T-cell (primary cell): ENCODE measurements at places on chromosomes 1 and 21.
A peak's percentile ranks its signal among the peaks of the same experiment; 100 is the strongest.

GRCh38 chr1:87926921-87927320 lies 598.2 kb downstream of the LMO4 start:
- no peak for DNase-seq

- no peak for DNase-seq
Measured at GRCh38 chr1:185156288-185156853, 382 bp downstream of the TRMT1L start.

GRCh38 chr1:204402391-204402790 lies 9.2 kb downstream of the PPP1R15B start:
- no peak for DNase-seq

DNA sequence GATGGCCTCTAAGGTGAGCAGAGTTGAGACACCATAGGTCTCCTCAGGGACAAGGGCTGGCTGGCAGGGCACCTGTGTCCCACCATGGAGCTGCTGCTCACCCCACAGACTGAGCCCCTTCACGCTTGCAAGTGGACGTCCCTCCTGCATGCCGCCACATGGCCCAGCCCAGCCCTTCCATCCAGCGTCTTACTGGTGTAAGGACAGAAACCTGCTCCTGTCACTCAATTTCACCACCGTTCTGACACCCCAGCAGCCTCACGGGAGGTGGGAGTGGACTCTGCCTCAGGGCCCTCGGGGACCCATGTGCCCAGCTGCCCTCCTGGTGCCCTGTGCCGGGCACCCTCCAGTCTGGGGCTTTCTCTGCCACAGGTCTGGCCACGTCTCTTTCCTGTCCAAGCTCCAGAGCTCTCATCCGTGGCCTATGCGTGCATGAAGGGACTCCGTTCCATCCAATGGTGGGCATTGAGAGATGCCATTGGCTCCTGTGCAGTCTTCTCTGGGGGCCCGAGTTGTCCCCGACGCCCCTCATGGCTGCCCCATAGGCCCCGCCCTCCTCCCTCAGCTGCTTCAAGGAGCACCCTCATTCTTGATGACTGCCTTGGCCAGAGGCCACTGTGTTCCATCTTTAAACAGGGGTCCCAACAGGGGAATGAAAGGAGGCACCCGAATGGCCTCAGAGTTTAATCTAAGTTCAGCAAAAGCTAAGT lies 42.6 kb upstream of the COL6A1 start:
- no peak for DNase-seq

- no peak for DNase-seq
Measured at GRCh38 chr1:244789276-244789580, 46.2 kb upstream of the COX20 start.

DNA sequence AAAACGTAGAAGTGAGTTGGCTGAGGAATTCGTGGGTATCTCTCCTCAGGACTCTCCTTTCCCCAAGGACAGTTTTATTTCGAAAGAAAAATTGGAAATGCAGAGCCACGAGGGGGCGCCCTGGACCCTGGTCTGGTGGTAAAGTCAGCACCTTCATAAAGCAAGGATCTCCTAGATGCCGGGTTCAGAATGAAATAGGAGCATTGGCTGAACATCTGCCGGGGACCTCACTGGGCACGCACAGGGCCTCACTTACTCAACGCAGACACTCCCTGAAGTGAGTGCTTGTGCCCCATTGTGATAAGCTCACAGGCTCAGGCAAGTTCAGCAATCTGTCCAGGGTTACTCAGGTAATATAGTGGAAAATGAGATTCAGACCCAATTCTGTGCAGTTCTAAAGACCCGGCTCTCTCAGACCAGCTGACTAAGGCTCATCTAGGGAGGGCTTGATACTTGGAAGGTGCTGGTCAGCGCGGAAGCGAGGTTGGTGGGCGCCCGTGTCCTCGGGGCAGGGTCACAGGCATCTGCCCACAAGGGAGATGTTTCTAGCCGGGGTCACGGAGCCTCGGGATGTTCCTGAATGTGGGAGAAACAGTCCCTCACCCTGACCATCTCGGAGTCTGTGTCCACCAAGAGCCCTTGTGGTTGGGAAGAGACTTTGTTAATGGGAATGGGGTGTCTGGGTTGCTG lies 55.7 kb upstream of the ETV3 start:
- DNase-seq: peak; percentile 9

GRCh38 chr1:210647406-210648333 lies 319.0 kb downstream of the HHAT start:
- DNase-seq: no peak

DNA sequence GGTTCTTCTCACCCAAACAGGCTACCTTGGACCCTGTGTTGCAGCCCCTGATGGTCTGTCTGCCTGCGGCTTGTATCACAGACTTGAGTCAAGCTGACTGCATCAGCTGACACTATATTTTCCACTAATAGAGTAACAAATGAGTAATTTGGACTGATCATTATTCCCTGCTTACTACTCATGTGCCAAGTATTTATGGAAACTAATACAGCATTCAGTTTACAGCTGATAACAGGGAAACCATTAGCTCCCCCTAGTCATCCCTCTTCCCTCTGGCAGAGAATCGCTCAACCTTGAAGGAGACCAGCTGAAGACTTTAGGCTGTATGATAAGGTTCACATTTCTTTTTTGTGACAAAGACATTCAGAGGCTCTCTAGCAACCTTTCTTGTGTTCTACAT lies 116.6 kb upstream of the SYT6 start:
- no peak for DNase-seq

DNA sequence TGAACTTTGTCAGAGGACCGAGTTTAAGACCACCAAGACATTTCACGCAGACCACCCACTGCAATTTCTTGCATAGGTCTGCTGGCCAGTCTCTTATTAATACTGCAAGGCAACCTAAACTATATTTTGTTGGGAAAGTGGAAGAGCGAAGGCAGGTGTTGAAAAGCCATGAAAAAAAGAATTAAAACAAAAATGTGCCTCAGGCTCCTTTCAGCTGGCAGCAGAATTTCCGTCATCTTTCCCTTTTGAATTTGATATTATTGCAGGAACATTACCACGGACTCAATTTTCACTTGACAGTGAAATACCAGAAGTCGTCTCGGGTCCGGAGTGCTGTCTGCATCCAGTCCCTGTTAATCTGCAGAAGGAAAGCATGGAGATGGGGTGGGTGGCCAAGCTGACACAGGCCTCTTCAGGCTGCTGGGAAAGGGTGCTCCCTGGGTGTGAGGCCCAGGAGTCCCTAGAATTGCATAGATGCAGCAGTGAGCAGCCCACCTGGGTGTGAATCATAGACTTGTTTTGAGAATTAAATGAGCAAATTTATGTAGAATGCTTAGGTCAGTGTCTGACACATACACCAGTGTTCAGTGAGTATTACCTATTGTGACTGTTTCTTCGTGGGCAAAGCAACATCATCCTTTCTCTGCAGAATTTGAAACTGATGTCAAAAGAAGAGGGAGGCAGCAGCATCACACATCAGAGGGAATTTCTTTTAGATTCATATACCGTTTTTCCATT lies 150.7 kb downstream of the PBX1 start:
- no peak for DNase-seq

- no peak for DNase-seq
Measured at GRCh38 chr1:38785285-38786039, 74.1 kb downstream of the RRAGC start.

- no peak for DNase-seq
Measured at GRCh38 chr1:78843111-78843510, 163.4 kb downstream of the ADGRL4 start.

GRCh38 chr1:86140281-86140880 lies 16.2 kb downstream of the COL24A1 start:
- DNase-seq: no peak

- no peak for DNase-seq
Measured at GRCh38 chr1:2097386-2098300, 47.4 kb downstream of the PRKCZ start.

GRCh38 chr1:191174298-191174697 lies 696.6 kb upstream of the BRINP3 start:
- DNase-seq: no peak

- no peak for DNase-seq
Measured at GRCh38 chr21:15077529-15078145, 12.8 kb upstream of the NRIP1 start.

- DNase-seq: no peak
Measured at GRCh38 chr1:19137158-19137557, 72.9 kb downstream of the UBR4 start.

- DNase-seq: no peak
Measured at GRCh38 chr1:78141531-78142231, 95.9 kb downstream of the GIPC2 start.

DNA sequence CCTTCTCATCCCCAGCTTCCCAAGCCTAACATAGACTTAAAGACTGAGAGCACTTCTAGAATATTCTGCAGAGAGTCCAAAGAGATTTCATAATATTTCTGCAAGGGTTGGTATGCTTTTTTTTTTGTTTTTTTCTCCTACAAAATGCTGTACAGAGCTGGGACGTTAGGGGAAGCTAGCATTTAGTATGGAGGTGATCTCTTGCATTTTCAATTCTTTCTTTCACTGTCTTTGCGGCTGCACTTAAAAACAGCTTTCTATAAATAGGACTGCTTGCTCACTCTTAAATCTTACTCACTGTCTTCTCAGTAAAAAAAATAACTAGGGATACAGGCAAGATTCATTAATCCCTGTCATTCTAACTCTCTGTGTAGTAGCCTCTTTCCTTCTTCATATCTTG lies 7.4 kb downstream of the DSCAM start:
- no peak for DNase-seq

- DNase-seq: no peak
Measured at GRCh38 chr1:208829595-208829994, 585.4 kb upstream of the PLXNA2 start.

DNA sequence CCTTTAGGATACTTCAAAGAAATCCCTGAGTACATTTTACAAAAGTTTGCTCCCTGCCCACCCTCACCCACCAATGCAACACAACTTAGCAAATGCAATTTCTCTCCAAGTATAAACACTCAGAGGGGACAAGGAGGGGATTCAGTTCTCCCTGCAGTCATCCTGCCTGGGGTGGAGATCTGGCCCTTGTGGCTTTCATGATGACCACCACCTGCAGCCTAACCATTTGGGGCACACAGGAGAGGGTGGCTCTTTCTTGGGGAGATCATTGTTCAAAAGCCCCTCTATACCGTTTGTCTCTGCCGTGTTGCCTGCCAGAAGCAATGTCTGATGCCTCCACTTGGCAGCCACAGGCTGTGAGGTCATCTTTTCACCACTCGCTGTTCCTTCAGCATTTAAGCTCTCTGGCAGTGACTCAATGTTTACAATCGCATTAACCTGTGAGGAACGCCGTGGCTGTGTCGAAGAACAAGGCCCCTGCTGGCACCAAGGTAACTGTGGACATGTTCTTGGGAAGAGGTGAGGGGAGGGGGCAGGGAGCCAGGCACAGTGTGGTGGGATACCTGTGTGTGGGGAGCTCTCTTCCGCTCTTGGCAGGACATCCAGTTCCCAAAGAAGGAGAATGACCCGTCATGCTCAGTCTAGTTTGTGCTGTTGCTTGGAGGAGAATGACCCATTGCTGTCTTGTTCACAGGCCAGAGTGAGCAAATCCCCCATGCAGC lies 103.9 kb upstream of the DUSP10 start:
- DNase-seq: no peak

- no peak for DNase-seq
Measured at GRCh38 chr1:62117018-62117750, 77.5 kb upstream of the L1TD1 start.

GRCh38 chr21:33567914-33568313 lies 20.6 kb downstream of the DONSON start:
- DNase-seq: no peak

- DNase-seq: no peak
Measured at GRCh38 chr1:203273869-203274602, 31.3 kb upstream of the BTG2 start.

GRCh38 chr1:95018602-95019369 lies 54.0 kb downstream of the ALG14 start:
- DNase-seq: no peak
